Activated T-cell treated with anti-CD3 and anti-CD28 coated beads, Interleukin-2, amount 50 U/mL, for 4 hours (primary cell): ENCODE measurements at places on chromosomes 7 and 10. TPM values are rescaled to one million over a fixed set of nuclear protein-coding genes. Genes with fewer than 3 reads are reported as not detected.

GRCh38 chr7:128206017-128206746 lies 34.9 kb upstream of the LEP start:
- no peak for DNase-seq

DNA sequence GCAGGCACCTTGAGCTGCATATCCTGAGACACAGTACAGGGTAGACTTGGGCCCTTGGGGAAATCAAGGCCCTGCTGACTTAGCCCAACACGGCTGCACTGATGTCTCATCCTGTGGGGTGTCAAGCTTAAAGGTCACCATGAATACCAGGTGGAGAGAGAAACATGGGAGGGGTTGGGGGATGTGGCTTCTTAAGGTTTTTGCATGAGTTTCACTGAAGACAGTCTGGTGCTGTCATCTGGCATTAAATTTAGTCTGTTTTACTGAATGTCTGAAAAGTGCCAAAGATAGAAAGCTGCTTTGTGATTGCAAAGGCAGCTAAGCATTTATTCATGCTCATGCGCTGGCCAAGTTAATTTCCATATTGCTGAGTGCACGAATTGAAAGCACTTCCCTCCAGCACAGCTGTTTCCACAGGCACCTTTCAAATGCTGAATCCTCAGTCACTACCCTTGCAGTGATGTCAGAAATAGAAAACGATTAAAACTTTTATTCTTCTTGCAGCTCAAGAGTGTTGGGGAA lies 102.1 kb downstream of the OSBPL3 start:
- peak; percentile 27 for DNase-seq

DNA sequence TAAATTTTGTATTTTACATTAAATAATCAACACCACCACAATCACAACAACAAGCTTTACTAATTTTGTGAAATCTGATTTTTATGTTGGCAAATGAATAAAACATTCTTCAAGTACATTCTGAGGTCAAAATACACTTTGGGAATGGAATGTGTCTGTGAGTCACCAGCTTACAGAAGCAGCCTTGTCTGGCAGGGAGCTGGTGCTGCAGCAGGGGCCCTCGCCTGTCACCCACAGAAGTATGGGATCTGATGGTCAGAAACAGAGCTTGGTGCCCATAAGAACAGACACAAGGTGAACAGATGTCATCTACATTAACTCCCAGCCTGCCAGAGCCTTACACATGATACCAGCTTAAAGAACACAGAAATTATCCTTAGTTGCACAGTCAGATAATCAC lies 496.9 kb downstream of the CCSER2 start:
- no peak for DNase-seq

DNA sequence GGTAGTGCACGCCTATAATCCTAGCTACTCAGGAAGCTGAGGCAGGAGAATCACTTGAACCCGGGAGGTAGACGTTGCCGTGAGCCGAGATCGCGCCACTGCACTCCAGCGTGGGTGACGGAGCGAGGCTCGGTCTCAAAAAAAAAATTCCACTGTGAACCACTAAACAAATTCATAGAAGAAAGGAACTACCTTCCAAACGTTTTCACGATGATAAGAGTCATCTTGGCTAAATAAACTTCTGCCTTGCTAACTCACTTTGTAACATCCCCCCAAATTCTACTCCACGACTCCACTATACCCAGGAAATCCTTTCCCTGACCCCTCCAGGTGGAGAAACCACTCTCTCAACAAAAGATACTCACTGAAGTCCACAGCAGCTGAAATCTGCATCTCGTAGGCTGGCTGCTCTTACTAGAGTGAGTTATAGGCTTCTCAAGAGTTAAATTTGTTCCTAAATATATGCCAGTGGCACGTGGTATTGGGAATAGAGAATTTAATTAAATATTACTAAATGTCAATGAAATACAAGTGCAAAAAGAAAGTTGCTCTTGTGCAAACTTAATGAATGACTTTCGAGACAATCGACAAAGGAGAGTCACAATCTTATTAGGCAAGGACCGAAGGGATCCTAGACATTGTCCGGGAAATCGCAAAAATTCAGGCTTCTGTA lies 1.6 kb upstream of the GTF2I start:
- DNase-seq, result no peak

DNA sequence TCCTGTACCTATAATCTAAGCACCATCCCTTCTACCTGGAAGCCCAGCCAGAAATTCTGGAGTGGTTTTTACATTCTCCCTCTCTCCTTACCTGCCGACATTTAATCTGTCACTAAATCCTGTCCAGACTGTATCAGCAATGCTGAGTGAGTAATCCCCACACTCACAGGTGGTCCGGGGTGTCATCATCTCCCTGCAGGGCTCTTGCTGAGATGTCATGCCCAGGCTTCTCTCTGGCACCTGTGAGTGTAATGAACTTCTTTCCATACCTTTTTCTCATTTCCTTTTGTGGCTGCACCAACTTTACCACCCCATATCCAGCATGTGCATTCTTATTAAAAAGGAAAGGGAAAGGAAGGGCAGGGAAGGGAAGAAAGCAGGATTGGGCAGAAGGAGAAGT lies 355.2 kb downstream of the CCSER2 start:
- DNase-seq, result no peak

GRCh38 chr7:112076324-112076723 lies 129.9 kb downstream of the DOCK4 start:
- no peak for DNase-seq

GRCh38 chr7:88329532-88330463 lies 23.1 kb upstream of the STEAP4 start:
- no peak for DNase-seq

GRCh38 chr10:5996696-5997095 lies 19.4 kb upstream of the IL15RA start:
- no peak for DNase-seq

GRCh38 chr7:140551355-140552239 lies 72.3 kb upstream of the MKRN1 start:
- no peak for DNase-seq

DNA sequence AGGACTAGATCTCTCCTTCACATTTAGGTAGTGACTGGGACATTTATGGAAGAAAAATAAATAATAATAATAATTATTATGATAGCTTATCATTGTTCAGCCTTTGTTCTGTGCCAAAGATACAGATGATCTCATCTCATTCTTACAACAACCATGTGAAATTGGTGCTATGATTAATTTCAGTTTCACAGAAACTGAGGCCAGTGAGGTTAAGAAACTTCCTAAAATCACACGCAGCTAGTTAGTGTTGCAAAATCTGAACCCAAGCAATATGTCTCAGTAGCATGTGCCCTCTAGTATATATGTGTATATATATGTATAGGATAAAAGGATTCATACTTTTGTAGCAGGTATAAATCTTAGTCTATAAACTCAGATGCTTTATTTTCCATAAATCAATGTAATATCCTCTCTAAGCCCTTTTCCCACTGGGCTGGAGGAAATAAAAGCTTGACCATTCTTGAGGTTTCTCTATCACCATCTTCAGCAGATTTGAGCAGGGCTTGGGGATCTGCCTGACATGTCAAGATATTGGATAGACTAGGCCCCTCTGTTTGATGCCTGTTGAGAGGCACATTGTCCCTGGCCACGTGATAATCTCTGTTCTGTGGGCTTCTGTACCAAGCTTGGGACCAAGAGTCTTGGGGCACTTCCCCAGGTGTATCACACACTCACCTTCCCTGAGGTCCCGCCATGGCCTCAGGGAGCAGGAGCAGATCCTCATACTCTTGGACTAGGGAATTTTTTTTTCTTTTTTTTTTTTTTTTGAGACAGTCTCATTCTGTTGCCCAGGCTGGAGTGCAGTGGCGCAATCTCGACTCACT lies 172.6 kb upstream of the NRP1 start:
- DNase-seq, result no peak

DNA sequence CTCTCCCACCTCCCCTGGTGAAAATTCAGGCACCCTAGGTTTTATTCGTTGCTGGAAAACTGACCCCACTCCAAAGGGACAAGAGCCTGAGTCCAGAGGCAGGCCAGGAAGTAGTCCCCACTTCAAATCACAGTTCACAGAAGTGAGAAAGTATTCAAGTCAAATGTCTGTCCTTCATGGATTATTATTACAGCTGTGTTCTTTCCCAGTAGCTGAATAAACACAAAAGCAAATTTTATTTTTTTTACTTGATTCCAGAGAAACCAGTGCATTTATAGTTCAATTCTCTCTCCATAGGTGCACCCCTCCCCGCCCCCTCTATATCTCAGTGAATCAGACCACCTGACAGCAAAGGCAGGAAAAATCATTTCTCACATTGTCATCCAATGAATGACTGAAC lies 113.8 kb upstream of the COL1A2 start:
- no peak for DNase-seq

- DNase-seq, result no peak
These were observed 39.7 kb upstream of the SEMA3D start for GRCh38 chr7:85226361-85227085.

- no peak for DNase-seq
These were observed 299.0 kb upstream of the MBL2 start for GRCh38 chr10:53071505-53072125.

DNA sequence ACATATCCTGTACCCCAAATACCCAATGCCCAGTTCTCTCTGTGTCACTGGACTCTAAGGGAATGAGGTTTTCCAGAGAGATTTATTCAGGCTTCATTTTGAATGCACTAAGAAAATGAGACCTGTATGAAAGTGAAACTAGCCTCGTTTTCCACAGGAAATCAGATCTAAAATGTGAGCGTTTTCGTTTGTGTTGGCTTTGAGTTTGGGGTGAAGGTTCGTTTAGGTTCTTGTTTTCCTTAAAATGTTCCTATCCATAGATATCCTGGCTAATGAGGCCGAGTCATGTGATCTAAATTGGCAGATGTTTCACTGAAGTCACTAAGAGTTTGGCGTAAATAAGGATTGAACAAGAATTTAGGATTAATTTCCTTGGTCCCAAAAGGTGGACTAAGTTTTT lies 90.9 kb upstream of the BMPER start:
- DNase-seq, result no peak

- DNase-seq, result no peak
These were observed 86.0 kb downstream of the RTKN2 start for GRCh38 chr10:62182595-62182994.

- DNase-seq, result no peak
These were observed 55.0 kb downstream of the ICA1 start for GRCh38 chr7:8206956-8207355.

- peak; percentile 25 for DNase-seq
These were observed 7.5 kb upstream of the LRRN3 start for GRCh38 chr7:111083413-111083812.

Gene KLF14
- not detected for total RNA-seq

Gene LDB3
- 0.24 TPM for total RNA-seq

Gene CYP2C18
- total RNA-seq, result not detected

Gene CCDC172
- not detected for total RNA-seq
